ENCODE measurements at places on chromosomes 16 and 17. TPM values are rescaled to one million over a fixed set of nuclear protein-coding genes. Genes with fewer than 3 reads are reported as not detected.

GRCh38 chr17:28334171-28334570 lies 1.1 kb downstream of the IFT20 start:
- DNase-seq: no peak

GRCh38 chr17:61302953-61303816 lies 96.5 kb upstream of the TBX2 start:
- no peak for DNase-seq

DNA sequence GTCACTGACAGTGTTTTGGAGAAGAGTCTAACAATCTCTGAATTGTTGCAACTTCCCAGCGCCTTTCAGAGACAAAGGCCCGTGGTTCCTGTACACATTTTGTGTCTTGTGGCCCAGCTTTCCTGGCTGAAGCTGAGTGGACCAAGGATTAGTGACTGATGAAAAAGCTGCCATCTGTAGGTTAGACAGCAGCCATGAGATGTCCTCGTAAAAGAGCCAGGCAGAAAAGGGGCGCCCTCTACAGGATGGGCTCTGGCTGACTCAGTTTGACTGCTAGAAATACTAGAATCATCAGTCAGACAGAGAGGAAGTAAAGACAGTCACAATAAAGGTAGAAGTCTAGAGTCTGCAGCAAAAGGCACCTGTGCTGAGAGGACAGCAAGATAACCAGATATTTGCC lies 26.5 kb upstream of the NF1 start:
- DNase-seq: no peak

GRCh38 chr16:69204172-69204571 lies 17.2 kb downstream of the SNTB2 start:
- DNase-seq: no peak

GRCh38 chr16:84714028-84714427 lies 14.2 kb downstream of the USP10 start:
- no peak for DNase-seq

DNA sequence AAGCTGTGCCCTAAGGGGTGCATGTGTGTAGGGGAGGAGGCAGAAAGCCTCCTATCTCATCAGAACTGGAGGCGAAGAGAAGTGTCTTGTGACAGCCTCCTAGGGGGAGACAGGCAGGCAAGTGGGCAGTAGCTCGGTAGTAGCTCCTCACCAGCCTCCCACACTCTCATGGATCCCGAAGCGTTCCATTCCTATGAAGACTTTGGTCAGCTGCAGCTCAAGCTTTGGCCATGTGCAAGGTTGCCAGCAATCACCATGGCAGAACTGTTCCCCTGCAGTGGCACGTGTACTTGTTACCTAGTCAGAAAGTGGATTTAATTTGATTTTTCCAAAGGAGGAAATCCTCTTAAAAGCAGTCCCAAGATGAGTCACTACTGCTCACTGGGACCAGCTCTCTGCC lies 6.7 kb downstream of the MRPL58 start:
- DNase-seq: no peak

DNA sequence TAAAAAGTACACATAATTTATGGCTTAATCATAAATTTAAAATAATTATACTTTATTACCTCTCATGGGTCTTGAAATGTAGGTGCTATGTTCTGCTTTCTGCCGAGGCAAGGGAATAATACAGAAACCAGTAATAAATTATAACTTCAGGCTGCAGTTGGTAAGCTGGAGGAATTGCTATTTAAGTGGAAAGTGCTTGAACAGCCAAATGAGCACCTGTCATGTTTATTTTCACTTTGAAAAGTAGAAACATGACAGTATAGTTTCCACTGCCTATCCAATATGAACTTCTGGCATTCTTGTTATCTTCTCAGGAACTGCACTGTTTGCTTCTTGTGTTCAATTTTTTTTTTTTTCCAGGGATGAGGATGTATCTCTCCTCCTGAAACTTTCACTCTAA lies 146.0 kb downstream of the FTO start:
- no peak for DNase-seq

EXOC3L1 gene
- total RNA-seq: not detected

Data from osteocyte (in vitro differentiated cells).